ENCODE measurements at places on chromosomes 4 and X.
A peak's percentile ranks its signal among the peaks of the same experiment; 100 is the strongest.

DNA sequence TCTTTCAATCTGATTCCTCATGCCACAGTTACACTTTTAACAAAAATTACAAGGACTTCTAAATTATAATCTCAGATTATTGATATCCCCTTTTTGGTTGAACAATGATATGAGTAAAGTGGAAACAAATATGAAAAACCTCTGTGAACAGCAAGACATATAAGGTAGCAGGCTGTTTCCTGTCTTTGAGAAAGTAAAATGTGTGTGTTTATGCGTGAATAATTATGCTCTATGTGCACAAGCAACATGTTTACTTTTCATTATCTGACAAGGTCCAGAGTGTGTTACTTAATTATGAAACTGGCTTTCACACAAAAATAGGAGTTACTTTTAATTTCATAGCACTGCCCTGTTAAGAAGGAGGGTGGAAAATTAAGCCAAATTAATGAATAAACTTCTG is 43.1 kb downstream of the DDIT4L start:
- no peak for DNase-seq

DNA sequence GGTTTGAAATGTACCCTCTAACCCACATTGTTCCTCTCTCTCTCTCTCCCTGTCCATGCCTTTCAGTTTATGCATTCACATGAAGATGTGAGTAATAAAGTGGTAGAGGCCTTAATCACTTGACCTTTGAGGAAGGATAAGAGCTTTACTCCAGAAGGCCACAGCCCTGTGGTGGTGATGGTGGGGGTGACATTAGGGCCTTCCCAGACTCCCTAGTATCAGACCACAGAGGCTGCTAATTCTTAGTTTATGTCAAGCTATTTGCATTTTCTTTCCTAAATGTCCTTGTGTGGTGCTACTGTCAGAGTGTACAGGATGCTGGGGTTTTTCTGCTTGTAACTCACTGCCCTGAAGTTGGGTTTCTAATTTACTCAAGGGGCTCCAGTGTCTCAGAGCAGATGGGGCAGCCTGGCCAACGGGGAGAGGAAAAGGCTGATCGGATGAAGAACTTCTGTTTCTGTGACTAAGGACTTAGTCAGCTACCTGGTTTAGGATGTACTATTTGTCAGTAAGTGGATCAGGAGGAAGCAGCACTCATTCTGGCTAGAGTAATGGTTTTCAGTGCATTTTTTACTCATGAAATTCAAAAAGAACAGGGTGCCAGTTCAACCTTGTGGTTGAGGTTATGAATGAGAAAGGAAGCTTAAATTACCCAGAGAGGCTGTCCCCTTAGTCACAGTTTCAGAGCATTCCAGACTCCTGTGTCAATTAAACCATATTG is 509.6 kb upstream of the DIPK2B start:
- peak; percentile 98 for DNase-seq

DNA sequence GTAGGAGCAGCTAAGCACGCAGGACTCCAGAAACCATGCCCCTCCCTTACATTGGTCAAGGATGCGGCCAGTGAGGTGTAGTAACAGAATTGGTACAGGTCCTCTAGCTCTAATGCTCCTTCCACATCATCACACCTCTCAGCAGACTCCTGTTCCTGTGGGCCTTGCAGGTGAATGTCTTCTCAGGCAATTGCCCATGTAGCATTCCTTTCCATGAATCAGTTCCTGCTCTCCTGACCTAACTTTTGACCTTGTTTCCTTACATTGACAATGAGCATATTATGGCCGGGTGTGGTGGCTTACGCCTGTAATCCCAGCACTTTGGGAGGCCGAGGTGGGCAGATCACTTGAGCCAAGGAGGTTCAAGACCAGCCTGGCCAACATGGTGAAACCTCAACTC is 31.3 kb downstream of the MAP7D3 start:
- peak; percentile 58 for DNase-seq

DNA sequence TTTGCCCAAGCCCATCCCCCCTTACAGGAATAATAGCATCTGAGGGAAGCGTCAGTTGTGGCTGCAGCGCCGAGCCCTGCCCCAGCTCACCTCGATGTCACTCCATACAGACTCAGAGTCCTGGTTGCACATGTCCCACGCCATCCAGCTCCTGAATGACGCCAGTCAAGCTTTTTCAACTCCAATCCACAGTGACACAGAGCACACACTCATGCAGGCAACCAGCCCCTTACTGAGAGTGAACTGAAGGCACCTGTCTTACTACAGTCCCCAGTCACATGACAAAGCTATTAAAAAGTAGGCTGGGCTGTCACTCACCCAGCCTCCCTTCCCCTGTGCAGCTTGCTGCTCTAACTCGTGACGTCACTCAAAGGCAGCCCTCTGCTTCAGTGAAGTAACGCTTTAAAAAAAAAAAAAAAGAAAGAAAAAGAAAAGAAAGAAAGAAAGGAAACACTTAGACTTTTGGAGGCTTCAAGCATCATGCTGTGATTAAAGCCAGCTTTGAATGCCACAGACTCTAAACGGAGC is at the start of gene PPARGC1A:
TSS of gene PPARGC1A (minus strand) at position 234 of the 528 bp plus-strand sequence. CDS start at position 144, 90 bp downstream.
- peak; percentile 75 for DNase-seq

- DNase-seq, result peak; percentile 89
These were observed 104.6 kb downstream of the TMEM144 start for GRCh38 chr4:158314756-158315487.

DNA sequence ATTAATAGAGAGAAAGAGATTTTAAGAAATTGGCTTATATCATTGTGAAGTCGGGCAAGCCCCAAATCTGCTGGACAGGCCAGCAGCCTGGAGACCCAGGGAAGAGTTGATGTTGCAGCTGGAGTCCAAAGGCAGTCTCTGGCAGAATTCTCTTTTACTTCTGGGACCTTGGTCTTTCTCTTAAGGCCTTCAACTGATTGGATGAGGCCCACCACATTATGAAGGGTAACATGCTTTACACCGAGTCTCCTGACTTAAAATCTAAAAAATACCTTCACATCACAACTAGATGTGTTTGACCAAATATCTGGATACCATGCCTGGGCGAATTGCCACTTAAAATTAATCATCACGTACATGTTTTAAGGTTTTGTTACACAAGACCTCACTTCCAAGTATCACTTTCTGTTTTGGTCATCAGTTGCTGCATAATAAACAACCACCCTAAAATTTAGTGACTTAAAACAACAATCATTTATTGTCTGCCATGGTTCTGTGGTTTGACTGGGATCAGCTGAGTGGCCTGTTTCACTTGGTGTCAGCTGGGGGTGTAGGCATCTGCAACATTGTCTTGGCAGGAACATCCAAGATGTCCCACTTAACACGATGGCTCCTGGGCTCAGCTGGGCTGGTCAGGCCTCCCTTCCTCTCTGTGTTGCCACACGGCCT is 3.4 kb downstream of the CD38 start:
- peak; percentile 57 for DNase-seq

DNA sequence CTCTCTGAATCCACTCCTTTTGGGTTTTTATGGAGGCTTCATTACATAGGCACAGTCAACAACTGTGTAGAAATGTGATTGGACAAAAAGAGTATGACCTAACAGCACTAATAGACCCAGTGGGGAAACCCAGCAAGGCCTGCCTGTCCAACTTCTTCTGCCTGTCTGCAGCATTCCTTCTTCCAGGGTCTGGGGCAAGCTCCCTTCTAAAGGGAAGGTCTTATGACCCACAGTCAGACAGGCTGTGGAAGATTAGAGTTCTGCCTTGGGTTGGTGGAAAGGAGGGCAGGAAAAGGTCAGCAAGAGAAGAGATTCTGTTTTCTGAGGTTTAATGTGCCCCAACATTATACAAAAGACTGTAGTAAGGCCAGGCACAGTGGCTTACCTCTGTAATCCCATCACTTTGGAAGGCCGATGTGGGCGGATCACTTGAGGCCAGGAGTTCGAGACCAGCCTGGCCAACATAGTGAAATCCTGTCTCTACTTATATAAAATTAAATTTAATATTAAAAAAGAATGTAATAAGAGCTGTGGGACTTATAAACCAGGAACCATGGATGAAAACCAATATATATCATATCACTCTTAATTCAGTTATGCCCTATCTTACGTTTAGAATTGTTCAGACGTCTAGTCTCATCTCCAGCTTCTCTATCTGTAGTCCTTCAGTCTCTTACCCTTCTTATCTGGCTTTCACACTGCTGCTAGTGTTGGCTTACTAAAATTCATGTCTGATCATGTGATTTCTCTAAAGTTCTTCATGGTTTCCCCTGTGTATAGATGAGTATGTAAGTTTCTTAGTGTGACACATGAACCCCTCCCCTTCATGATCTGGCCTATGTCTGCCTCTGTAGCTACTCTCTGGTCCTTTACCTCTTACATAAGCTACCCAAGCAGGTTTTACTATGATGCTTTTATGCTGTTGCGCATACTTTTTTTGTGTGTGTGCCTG is 6.2 kb downstream of the CLCN3 start:
- DNase-seq, result no peak

GRCh38 chr4:6197433-6198174 is 2.7 kb downstream of the JAKMIP1 start:
- no peak for DNase-seq

GRCh38 chr4:16764622-16765021 is 133.8 kb downstream of the LDB2 start:
- DNase-seq, result peak; percentile 61

DNA sequence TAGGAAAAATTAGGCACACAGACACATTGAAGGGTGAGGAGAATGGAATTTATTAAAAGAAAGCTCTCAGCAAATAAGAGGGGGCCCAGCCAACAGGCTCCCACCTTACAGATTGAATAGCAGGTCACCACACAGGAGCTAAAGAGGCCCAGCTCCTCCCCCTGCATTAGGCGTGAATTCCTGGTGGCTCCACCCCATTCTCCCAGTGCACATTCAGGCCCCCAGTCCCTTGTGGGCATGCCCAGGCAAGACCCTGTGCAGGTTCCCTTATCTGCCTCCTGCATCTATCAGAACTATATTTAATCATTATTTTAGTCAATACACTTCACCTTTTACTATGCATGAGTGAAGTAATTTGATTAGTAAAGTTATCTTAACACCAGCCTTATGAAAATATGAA is 856.3 kb upstream of the NDST4 start:
- DNase-seq, result no peak

GRCh38 chr4:2958446-2958845 is 4.8 kb downstream of the NOP14 start:
- peak; percentile 89 for DNase-seq

DNA sequence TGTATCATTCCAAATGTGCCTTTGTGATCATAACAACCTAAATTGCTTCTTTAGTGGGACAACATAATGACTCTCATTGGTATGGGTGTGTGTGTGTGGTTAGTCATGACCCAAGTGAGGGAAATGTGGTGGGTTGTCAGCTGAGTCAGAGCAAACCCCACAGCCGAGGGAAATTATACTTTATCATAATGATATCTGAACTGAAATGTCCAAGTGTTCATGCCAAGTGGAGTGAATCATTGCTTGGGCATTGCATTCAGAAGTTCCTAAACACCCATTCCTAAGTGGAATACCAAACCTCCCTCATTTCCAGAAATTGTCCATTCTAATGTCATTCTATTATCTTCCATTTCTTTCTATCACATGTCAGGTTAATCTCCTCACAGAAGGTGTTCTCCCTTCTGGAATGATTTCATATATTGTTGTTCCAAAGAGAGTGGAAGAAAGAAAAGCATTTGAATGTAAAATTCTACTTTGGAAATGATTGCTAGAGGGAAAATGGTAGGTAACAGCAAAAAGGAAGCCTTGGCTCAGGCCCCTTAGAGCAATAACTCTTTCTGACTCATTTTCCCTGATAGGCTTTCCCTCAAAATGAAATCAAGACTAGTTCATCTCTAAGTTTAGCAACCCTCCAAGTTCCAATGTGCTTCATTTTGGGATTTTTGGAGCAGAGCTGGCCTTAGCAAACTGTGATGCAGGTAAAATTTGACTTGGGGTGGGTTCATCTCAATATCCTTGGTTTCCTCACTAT is 230.7 kb upstream of the KCNIP4 start:
- DNase-seq, result peak; percentile 91

DNA sequence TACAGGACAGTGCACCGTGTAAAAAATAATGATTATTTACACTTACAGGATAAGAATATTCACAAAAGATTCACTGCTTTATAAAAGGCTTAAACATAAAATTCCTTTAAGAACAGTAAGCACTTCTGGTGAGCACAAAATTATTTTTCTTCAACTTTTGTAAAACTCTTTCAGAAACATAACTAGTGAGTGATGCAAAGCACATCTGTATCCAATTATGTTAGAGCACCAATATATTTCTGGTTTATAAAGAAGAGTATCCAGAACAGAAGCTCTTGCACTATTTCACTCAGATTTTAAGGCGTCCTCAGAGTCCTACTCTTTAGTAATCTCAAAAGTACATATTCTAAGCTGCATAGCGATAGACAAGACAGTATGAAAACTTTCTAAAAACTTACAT is 276.0 kb downstream of the C4orf33 start:
- DNase-seq, result no peak

- peak; percentile 69 for DNase-seq
These were observed 12.2 kb upstream of the CDK16 start for GRCh38 chrX:47206316-47206715.

- peak; percentile 48 for DNase-seq
These were observed 98.8 kb upstream of the STX18 start for GRCh38 chr4:4640692-4641091.

GRCh38 chr4:169090484-169091215 is 80.6 kb upstream of the CBR4 start:
- DNase-seq, result no peak

GRCh38 chrX:47573341-47574075 is 8.7 kb upstream of the TIMP1 start:
- no peak for DNase-seq

DNA sequence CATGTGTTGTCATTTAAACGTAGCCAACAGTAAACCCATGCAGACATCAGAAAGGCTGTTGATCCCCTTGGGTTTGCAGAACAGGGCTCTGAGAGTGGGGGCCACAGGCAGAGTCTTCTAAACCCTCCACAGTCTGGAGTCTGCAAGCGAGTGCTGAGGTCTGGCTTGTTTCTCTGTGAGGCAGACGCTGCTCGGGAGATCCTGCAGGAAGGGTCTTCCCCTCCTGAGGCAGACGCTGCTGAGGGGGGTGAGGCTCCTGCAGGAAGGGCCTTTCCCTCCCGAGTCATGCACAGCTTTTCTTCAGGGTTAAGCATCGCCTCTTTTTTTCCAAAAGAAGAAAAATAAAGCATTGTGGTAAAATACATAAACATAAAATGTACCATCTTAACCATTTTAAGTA is 17.1 kb upstream of the PDE6B start:
- DNase-seq, result no peak

DNA sequence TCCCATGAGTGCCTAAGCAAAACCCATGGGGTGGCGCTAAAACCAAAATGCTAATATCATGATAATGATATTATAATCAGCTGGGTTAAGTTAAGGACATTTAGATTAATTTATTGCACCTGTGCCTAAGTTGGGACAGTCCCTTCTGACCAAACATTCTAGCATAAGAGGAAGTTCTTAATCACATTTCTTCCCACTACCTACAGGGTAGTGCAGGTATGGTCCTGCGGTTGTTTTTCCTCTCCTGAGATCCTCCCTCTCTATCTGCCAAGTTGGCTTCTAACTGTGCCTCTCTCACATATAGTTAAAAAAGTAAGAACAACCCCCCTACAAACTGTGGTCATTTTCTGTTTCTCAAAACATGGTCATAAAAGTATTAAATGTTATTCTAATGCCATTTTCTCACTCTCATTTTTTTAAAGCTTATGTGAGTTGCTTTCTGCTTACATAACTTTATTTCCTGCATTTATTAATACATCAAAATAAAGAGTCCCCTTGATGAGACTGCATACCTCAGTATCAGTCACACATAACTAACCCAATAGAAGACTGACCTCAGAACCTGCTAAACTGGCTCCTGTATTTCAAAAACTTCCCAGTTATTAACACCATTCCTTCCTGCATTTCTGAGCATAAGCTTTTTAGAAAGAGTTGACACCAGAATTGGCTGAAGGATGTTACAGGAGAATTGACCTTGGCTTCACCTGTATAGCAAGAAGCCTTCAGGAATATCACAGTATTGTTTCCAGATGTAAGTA is 1332.5 kb downstream of the FSTL5 start:
- no peak for DNase-seq

- no peak for DNase-seq
These were observed 69.9 kb downstream of the HMGB2 start for GRCh38 chr4:173264245-173264644.

Data from M059J (cell line).